ENCODE measurements at places on chromosomes 16 and 17.

DNA sequence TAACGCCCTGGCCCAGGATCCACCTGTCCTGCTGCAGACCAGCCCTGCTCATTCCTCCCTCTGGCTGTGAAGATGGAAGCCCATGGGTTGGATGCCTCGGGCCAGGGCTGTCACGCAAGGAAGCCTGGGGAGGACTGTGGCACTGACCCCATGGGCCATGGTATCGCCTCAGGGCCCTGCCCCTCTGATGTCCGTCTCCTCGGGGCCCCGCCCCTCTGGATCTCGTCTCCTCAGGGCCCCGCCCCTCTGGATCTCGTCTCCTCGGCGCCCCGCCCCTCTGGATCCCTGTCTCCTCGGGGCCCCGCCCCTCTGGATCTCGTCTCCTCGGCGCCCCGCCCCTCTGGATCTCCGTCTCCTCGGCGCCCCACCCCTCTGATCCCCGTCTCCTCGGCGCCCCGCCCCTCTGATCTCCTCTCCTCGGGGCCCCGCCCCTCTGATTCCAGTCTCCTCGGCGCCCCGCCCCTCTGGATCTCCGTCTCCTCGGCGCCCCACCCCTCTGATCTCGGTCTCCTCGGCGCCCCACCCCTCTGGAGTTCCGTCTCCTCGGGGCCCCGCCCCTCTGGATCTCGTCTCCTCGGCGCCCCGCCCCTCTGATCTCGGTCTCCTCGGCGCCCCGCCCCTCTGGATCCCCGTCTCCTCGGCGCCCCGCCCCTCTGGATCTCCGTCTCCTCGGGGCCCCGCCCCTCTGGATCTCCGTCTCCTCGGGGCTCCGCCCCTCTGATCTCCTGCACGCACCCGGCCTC lies 24.0 kb downstream of the METRNL start:
- no peak for DNase-seq

DNA sequence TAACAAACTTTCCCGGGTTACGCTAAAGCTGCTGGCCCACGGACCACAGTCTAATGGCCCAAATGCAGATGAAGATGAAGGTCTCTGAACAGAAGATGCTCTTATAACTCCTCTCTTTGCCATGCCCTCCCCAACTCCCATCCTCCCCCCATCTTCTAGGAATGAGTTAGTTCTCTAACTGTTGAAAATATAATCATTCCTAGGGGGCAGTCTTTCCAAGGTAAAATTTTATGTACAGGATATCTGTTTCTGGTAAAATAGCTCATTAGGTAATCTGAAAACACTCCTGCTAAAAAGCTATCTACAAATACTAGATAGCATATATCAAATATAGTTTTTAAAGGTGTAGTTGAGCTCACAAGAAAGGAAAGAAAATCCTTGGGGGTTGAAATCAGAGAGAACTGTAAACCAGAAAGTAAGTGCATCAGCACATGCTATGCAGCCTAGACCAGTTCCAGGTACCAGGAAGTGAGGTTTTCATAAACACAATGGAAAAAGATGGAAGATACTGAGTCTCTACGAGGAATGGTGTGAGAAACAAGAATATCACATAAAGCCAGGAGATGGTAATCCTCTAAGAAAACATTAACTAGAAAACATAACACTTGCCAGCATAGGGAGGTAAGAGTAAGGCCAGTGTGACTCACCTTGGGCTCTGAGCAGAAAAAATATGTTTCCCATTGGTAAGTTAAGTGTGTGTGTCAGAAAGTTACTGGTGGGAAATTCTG lies 38.1 kb downstream of the CMC2 start:
- no peak for DNase-seq

GRCh38 chr16:72715267-72715666 lies 332.7 kb downstream of the ZFHX3 start:
- DNase-seq = no peak

DNA sequence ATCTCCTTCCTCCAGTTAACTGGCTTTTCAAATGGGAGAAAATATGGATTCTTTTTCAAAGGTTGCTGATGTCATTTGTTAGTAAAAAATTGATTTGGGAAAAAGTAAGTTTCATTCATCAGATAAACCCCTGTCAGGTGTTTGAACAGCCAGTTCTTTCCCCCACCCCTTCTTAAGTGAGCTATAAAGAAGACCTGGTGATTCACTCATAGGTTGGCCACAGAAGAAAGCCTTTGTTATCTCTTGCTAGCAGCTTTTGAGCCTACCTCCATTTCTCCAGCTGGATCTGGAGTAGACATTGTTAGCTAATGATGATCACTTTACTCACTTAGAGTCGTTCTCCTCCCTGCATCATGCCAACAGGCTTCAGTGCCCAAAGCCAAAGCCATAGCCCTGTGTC lies 63.0 kb downstream of the NLK start:
- DNase-seq = no peak

DNA sequence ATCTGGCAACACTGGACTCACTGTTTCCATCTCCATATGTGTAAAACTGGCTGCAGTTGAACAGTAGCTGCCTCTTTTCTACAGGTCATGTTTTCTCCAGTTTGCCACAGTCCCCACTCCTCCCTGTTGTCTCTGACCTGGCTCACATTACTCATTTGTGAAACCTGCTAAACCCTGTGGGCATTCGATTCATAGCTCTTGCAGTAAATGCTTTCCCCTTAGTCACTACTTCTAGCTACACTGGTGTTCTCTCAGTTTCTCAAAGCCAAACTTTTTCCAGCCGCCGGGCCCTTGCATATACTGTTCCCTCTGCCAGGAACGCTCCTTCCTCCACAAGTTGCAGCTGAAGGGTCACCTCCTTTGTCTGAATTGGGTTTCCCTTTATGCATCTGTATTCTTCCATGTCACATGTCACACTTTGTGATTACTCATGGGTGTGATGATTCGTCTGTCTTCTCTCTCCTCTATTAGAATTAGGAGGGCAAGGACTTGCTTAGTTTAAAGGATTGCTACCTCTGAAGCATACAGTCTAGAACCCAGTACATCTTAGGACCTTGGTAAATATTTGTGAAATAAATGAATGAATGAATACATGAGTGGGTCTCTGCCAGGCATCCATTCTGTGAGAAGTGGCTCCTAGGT lies 15.0 kb upstream of the MT4 start:
- no peak for DNase-seq

GRCh38 chr17:50470426-50470825 lies 1.7 kb upstream of the CHAD start:
- no peak for DNase-seq

GRCh38 chr17:77873500-77874302 lies 84.8 kb upstream of the TNRC6C start:
- DNase-seq = no peak

GRCh38 chr17:7241783-7242716 lies at the start of gene GABARAP:
GABARAP (minus strand) TSS chr17:7242449; CDS start chr17:7242330, 119 bp downstream.
- peak; percentile 90 for DNase-seq

DNA sequence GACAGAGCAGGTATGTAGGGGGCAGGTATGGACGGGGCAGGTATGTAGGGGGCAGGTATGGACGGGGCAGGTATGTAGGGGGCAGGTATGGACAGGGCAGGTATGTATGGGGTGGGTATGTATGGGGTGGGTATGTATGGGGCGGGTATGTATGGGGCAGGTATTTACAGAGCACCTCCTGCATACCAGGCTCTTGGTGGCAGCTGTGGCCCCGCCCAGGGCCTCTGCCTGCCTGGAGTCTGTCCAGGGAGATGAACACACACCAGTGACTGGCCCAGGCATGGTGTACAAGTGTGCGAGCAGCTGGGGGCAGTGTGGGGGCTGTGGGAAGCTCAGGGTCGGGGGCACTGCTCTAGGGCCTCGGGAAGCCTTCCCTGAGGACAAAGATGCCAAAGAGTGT lies 4.4 kb downstream of the RPL3L start:
- DNase-seq = no peak

DNA sequence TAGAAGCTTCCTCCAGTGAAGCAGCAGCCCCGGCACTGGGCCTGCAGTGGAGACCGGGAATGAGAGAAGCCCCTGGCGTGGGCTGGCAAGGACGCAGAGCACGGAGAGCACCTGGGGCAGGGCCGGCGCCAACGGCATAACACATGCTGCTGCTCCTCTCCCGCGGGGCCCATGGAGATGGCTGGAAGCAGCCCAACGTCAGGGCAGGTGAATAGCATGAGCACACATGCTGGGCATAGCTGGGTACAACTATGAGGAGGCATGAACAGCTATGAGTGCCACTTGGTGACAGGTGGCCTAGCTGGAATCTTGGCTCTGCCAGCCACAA lies 46.4 kb downstream of the IRF8 start:
- no peak for DNase-seq

GRCh38 chr16:3774156-3774767 lies 56.9 kb upstream of the TRAP1 start:
- DNase-seq = no peak

GRCh38 chr17:28547623-28548416 lies 4.6 kb downstream of the UNC119 start:
- DNase-seq = peak; percentile 20

Measured in stimulated activated CD8-positive, alpha-beta memory T cell treated with anti-CD3 and anti-CD28 coated beads, Interleukin-15, amount 100 ng/mL, for 4 hours (primary cell).